Stimulated activated CD4-positive, alpha-beta T cell treated with anti-CD3 and anti-CD28 coated beads, Interleukin-15, amount 100 ng/mL, for 1 hour (primary cell): ENCODE measurements at places on chromosomes 2 and 18.

DNA sequence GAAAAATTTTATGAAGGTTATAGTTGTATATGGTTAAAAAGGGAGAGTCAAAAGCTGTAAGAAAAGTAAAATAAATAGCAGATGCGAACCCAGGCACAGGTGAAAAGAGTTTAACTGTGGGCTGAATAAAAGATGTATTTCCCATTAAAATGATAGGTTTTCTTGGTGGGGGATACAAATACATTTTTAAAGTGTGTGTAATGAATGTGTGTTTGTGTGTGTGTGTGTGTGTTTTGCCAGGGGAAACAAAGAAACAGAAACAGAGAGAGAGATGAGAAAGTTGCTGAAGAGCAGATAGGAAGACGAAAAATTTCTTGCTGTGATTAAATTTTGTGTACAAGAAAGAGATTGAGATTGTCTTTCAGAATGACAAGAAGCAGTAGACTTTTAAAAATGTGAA lies 12.1 kb downstream of the TFPI start:
- DNase-seq, result no peak

- DNase-seq, result no peak
These were observed 24.7 kb downstream of the B4GALT6 start for GRCh38 chr18:31659576-31660177.

DNA sequence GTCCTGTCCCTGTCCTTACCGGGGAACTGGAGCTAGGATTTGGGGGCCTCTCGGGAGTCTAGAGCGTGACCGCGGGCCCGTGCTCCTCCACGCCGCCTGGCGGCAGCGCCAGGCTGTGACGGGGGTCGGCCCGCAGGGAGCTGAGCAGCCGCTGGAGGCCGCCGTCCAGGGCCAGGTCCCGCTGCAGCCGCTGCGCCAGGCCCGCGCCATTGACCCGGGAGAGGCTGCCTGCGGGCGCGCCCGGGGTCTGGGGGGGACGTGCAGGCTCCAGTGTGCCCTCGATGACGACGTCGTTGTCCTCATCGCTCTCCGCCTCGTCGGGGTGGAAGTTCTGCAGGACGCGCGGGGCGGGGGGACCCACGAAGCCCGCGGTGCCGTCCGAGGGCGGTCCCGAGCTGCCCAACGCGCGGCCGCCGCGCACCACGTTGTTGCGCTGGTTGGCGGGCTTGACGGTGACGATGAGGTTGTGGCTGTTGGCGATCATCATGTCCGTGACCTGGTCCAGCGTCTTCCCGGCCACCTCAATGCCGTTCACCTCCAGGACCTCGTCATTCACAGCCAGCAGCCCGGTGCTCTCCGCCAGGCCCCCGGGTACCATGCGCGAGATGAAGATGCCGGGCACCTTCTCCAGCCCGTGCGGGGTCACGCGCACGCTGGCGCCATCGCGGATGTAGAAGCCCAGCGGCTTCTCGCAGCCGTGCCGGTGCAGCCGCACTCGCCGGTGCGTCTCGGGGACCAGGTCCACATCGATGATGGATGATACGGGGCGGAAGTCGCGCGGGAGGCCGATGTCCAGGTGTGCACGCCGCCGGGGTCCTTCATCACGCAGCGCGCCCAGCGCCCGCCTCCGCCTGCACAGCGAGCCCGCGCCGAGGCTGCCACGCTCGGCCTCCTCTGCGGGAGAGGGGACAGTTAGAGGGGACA lies 50.9 kb downstream of the ADNP2 start:
- DNase-seq, result no peak

DNA sequence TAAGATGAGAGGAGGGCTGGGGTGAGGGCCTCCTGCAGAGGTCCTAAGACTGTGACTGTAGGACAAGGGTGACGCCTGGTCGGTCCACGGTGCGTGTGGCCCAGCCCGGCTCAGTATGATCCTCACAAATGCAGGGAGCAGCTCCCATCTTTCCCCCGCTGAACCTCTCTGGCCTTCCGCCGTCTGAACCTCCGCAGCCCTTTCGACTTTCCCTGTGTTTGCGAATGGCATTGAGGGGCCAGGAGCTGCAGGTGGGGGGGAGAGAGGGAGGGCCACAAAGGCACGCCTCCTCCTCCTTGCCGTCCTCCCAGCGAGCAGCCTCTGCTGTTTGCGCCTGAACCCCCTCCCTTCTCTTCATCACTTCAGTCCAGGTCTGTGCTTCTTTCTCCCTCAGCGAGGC lies 68.6 kb upstream of the PXDN start:
- DNase-seq, result no peak

DNA sequence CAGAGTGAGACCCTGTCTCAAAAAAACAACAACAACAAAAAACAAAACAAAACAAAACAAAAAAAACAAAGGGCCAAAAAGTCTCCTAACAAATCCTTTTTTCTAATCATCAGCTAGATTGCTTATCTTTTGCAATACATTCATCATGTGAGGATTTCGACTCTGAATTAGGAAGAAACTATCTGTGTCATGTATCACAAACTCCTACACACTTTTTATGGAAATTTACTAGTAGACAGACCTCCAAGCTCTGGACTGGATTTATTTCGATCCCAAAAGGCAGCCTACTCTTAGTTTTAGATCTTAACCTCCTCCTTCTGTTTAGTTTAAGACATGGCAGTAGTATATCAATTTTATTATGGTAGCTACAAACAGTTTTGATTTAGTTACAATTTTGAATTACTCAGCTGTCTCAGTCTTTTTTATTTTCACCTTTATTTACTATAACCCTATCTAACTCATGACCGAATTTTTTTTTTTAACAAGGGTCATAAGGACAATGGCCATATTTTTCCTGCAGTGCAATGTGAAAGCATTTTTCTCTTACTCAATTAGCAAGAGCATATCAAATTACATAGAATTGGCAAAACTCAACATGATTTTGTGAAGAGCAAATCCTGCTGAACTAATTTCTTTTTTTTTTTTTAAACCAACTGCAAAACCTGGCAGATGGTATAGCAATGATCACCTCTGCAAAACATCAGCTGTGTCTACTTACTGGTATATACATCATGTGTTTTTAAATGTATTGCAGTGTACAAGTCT lies 10.7 kb upstream of the CCDC88A start:
- DNase-seq, result no peak

DNA sequence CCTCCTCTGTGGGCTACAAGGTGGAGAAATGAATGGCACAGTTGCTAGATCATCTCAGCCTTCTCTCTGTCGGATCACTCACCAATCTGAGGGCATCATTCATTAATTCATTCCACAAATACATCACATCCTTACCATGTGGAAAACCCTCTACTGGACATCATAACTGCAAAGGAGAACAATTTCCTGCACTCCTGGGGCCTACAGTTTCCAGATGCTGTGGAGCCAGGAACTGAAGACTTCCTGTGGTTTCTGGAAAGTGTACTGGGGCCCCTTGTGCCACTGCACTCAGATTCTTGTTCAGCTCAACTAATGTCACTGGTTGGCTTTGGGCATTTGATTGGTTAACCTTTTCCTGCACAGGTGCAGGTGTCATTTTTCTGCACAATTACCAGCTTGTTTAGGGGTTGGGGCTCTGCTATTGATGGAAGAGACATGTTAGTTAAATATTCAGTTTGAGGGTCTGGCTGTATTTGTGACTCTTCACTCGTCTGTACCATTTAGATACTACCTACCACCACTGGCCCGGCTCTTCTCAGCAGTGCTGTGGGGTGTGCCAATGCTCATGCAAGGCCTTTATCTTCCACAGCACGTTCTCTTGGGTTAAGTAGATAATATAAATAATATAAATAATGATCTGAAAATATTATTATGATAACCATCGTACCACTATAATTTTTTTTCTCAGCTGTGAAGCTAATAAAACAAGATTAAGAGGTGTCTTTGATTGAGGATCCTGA lies 427.3 kb downstream of the TSN start:
- no peak for DNase-seq

DNA sequence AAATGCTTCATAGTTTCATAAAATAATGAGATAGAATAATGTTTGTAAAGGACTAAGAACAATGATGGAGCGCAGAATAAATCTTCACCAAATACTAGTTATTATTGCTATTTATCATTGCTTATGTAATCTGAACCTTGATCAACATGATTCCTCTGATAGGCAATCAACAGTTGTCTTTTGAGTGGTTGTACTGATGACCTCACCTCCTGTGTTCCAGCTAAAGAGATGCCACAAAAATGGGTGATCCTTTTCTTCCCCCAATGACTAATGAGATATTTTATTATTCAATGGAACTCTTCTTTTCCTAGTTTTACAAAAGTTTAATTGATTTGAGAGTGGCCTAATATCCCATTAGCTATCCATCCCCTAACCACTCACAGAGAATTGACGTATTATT lies 784.0 kb upstream of the FSHR start:
- DNase-seq, result no peak

DNA sequence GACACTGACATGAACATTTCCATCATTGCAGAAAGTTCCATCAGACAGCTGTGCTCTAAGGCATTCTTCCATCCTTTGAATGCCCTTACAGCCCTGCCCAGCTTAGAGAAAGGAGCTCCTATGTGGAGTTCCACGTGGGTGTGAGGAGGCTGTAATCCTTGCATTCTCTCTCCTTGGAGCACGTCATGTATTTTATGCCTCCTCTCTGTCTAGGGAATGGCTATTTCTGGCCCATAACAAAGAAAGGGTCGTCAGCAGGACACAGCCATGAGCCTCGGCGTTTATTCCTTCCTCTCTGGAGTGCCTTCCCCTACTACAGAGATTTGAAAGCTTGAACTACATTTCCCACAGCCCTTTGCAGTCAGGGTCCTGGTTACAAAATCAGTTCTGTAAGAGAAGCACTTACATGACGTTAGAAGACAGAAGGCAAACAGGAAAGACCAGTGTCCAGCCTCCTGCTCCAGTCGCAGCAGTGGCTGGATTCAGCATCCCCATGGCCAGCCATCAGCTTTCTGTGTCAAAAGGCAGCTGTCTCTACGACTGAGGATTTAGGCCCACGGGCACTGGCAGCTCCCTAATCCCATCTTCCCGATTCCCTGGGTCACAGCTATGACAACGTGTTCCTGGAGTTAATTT lies 234.9 kb downstream of the TFCP2L1 start:
- DNase-seq, result no peak

DNA sequence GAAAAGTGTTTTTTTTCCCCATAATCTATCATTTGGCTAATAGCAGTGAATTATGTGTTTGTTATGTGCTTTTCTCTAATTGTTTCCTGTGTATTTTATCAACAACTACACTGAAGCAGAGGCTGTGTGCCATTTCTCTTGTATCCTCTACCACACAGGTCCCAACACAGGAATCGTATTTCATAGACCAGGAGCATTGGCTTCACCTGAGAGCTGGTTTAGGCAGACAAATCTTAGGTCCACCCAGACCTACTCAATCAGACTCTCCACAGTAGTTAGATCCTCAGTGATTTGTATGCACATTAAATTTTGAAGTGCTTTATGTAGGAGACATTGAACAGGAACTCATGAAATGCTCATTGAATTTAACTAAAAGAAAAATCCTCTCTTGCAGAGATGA lies 109.2 kb downstream of the FSHR start:
- DNase-seq, result no peak

DNA sequence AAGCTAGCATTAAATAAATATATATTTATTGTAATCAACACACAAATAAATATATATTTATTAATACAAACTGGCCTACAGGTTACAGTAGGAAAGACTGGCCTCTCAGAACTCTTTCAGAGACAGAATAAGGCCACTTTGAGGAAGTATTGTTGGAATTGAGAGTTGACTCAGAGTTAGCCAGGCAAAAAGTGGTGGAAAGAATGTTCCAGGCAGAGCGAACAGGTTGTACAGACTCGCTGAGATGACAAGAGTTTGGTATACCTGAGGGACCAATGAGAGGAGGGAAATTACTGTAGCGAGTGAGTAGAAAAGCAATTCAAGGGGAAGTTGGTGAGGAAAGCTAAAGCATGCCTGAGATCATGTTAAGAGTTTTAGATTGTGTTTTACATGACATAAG lies 19.0 kb upstream of the XDH start:
- no peak for DNase-seq

DNA sequence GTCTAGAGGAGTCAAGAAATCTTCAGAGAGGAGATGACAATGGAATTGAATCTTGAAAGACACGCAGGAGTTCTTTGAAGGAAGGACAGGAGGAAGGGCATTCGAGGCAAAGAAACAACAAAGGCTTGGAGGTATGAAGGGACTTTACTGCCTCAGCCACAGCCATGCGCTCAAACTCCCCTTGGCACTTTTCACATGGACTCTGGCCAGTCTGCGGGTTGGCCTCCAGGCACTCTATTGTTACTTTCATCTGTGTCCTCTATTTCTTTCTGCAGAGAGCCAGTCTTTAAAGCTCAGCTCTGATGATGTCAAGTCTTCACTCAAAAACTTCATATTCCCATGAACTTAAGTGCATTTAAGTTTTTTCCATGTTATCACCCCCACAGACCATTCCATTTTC lies 95.4 kb downstream of the ZAP70 start:
- DNase-seq, result no peak

- no peak for DNase-seq
These were observed at the start of gene PLB1 for GRCh38 chr2:28495551-28496250. Gene PLB1, plus strand, starts transcription at chr2:28496060. Its CDS starts 55 bp downstream, at chr2:28496115.

DNA sequence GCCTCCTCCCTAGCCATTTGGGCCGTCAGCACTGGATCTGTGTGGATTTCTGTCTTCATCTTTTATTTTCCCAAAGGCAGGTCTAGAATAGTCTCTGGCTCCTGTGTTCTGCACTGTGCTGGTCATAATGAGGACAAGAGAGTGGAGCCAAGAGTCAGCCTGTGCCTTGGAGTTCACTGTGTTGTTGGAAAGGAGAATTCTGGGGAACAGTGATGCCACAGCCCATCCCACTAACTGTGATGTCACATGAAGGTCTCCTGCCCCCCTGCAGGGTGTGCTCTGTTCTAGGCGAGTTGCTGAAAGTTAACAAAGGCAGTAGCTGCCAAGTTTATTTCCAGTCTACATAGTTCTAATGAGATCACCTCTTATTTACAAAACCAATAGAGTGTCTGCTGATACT lies 248.5 kb downstream of the TPGS2 start:
- DNase-seq, result no peak

DNA sequence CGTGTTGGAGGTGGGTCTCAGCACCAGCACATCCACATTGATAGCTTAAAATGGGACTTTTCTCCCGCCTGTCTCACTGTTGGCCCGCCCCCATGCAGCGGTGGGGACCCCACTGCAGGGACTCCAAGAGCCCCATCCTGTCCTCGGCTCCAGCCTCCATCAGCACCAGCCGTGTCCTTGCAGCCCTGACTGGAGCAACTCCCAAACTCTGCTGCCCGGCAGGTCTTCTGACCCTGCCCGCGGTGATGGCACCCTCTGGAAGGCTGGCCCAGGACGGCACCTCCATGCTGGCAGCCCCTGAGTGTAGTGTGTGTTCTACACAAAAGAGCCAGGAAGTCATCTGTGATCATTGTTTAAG lies 41.6 kb upstream of the KCNG2 start:
- DNase-seq, result no peak

DNA sequence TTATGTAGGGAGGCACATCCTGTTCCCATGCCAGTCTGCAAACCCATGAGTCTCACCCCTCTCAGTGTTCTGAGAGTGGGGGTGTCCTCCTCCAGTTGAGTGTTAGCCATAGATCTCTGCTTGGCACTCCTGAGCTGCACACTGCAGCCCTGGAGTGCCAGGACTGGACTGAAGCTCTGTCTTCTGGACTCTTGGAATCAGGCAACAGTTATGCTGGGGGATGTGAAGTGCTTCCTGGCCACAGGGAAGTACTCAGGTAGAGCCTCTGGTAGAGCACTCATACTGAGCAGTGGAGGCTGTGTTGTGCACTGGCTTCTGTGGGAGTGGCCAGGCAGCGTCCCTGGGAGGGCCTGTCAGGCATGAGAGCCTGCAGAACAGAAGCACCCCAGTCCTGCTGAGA lies 43.0 kb downstream of the SERPINB7 start:
- no peak for DNase-seq

- no peak for DNase-seq
These were observed 289.0 kb upstream of the TFPI start for GRCh38 chr2:187842978-187843847.

- DNase-seq, result no peak
These were observed 737 bp upstream of the MAPK4 start for GRCh38 chr18:50558948-50559751.
